ENCODE measurements at places on chromosomes 3 and 15. TPM values are rescaled to one million over a fixed set of nuclear protein-coding genes. Genes with fewer than 3 reads are reported as not detected.

The SUSD5 gene
- 2.9 TPM for total RNA-seq

The CAV3 gene
- 0.36 TPM for total RNA-seq

The SCAANT1 gene
- total RNA-seq, result not detected

GRCh38 chr3:48157202-48157840 lies 30.9 kb downstream of the CDC25A start:
- peak; percentile 52 for DNase-seq

DNA sequence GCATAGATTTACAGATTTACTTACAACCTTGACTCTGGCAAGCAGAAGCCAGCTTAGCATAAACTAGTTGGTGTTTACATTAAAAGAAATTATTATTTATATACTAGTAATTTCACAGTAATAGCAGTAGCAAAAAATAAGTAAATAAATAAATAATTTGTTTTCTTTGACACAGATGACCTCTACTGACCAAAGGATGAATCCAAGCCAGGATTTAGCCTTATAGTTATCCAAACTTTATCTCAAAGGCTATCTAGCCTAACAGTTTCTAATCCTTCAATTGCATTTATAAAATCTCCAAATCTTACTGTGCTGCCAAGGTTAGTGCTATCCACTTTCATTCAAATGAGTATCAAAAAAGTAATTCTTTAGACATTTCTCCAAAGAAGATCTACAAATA lies 64.3 kb downstream of the FRMD5 start:
- DNase-seq, result no peak

DNA sequence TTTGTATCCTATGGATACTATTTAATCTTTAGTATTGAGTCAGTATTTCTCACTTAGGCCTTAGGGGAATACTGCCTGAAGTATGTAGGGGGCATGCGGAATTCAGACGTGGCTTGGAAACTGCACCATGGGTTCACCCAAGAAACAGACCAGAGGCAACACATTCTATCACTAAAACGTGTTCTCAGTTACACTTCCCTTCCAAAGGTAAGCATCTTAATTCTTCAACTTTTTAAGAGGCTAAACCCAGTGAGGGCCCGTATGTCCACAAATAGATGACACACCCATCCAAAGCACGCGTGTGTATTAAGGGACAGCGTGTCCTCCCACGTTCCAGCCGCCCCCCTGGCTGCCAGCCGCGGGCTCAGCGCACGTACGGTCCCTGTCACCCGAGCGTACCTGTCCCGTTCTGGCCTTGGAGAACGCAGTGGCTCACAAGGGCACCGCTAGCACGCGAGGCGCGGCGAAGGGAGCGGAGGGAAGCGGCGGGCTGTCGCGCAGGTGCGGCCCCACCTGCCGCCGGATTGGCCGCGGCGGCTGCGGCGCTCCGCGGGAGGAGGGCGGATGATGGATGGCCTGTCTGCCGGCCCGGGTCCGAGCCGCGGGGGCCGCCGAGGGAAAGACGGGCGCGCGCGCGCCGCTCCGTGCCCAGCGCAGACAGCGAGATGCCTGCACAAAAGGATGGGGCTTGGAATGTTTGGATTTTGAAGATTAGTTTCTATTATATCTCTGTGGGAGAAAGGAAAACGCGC lies 1003.9 kb upstream of the NR2F2 start:
- no peak for DNase-seq

DNA sequence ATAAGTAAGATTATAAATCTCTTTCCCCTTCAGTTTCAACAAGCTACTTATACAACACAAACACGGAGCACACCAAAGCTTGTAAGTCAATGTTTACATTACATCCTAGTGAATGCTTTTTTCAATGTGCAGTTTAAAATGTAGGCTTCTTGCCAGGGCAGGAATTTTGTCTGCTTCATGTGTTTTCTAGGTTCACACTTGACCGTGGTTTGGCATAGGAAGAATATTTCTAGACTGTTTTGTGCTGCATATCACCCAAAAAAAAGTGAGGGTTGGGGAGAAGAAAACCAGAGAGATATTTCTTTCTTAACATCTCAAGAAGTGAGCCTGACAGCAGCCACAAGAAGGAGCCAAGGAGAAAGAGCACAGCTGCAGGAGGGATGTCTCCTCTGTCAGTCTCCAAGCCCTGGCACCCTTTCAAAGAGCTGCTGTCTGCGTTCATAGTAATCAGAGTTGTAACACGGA lies 255.8 kb downstream of the MEIS2 start:
- DNase-seq, result peak; percentile 69

DNA sequence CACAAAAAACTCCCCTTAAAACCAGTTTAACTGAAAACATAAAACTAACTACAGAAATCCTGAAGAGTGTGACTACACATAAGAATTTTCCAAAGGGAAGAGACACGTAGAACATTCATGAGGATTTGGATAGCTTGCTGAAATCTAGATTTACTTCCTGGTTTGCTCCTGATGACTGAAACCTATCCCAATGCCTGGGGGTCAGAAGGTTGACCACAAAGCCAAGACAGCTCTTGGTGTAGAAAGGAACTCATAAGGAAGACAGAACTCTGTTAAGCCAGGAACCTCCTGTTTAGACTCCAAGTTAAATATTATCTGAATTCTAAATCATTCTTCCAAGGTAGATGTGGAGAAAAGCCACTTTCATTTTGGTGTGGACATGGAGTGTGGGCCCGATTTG lies 92.8 kb downstream of the TFG start:
- peak; percentile 61 for DNase-seq

- DNase-seq, result peak; percentile 100
Observed at GRCh38 chr15:36468746-36469145, 110.7 kb upstream of the CDIN1 start.

GRCh38 chr3:129645286-129645685 lies 38.8 kb upstream of the PLXND1 start:
- no peak for DNase-seq

DNA sequence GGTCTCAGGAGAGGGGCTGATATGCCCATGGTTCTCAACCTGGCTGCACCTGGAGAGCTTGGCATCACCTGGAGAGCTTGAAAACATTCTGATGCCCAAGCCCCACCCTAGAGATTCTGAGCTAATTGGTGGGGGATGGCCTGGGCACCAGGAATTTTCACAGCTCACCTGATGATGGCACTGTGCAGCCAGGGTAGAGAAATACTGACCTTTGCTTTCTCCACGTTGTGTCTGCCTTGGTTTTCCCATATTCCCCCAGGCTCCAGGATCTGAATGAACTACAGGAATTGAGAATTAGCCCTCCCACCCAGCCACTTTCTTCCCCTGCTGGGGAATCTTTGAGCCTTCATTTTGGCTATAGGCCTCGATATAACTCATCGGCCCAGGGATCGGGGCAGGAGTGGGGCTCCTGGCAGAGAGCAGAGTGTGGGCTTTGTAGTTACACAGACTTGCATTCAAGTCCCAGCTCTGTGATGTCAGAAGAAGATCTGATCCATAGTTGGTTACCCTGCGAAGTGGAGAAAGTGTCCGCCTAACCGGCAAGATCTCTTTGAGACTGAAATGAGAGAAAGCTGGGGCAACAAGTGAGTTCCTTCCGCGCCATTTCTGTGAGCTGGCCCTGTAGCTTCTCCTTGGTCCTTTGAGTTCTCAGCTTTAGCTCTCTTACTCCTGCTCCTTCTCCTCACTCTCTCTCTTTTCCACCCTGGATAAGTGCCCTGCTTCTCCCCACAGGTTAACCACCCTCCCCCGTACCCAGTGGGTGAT lies 33.1 kb upstream of the UBE2Q2 start:
- no peak for DNase-seq

- DNase-seq, result no peak
Observed at GRCh38 chr3:36992806-36993325, at the start of gene EPM2AIP1. TSS of gene EPM2AIP1 (minus strand) at chr3:36993131. CDS start at chr3:36993077, 54 bp downstream.

GRCh38 chr3:174330303-174330702 lies 528.8 kb upstream of the NAALADL2 start:
- peak; percentile 85 for DNase-seq

Measured in IMR-90 (cell line).